GM13976 (cell line): ENCODE measurements at places on chromosomes 6 and 20.

DNA sequence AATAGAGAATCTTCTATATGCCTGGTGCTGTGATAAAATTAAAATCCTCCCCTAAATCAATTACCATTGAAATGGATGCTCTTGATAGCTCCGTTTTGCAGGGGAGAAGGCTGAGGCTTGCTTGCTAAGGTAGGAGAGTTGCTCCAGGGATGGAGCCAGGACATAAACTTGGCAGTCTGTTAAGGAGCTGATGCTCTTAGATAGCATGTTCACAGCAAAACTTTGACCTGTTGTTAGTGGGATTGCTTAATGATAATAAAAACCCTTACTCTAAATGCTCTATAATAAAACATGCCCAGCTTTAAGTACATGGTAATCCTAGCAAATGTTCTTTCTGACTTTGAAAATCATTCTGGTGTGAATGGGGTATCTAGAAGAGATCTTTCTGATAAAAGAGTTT is 228.4 kb upstream of the JAG1 start:
- DNase-seq = no peak

DNA sequence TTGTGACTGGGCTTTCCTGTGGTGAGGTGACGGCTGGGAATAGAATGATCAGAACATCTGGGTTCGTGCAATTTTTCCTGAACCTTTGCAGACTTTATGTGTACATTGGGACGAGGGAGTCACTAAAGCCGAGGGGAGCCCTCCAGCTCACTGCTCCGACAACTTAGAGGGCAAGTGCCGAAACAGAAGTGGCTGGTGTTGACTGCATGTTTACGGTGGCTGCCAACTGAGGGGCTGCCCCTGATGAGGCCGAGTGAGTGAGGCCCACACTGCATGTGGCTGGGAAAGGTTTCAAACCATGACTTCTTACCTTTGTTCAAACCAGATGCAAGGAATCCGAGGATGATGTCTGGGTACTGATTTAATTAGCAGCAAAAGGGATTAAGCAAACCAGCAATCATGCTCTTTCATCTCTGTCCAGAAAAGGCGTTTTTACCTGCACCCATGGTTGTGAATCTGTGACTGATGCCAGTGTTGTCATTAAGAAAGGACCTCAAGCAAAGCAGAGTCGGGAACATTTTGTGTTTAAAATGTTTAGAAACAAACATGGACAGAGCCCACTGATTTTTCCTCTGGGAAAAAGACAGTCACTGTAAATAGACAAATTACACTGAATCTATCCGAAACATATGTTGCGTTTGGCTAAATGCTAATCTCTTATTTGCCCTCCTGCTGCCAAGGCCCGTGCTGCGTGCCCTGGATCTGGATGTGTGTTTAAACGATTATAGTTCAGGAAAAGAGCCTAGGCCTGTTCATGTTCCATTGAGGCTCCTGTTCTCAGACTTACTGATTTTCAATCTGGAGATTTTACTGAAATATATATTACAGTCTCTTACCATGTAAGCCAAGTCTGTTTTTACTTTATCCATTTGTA is 105.1 kb downstream of the UST start:
- no peak for DNase-seq

DNA sequence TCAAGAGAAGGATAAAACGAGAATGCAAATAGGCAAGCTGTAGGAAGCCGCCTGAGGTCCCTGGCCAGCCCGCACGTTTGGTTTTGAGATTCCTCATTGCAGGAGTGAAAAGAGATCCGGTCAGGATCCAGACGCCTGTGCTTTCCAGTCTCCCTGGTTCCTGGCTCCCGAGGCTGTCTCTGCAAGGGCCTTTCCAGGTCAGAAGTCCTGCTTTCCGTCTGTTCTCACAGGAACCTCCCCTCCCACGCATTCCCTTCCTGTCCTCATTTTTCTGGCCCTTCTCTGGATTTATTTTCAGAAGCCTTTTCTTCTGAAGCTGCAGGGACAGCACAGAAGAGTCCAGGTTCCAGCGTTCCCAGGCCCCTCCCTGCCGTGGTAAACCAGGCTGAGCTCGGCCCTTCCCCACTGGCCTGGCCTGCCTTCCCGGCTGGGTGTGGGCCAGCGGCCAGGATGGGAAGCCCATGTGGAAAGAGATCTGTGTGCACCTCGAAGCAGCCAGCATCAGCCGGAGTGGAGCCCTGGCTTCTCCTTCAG is 54.0 kb downstream of the TMEM242 start:
- no peak for DNase-seq

- DNase-seq = no peak
These were observed 34.1 kb downstream of the TNFRSF21 start for GRCh38 chr6:47275640-47276039.

DNA sequence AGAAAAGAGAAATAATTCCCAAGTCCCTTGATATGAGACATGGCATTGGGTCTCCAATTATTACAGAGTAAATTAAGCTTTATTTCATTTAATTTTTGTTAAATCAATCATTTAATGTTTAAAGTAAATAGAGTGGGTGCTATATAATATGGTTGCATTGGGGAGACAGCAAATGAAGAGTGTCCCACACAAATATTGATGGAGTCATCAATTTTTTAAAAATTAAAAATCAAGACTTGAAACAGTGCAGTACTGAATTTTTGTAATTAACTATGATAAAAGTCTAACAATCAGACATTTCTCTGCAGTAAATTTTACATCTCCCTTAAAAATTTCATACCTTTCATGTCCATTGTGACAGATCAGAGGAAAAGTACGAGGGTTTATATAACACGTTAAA is 193.9 kb upstream of the ID4 start:
- DNase-seq = no peak

GRCh38 chr6:150078788-150079187 is 9.9 kb upstream of the ULBP3 start:
- DNase-seq = no peak

- no peak for DNase-seq
These were observed 19.8 kb downstream of the AGPAT4 start for GRCh38 chr6:161254126-161254463.

DNA sequence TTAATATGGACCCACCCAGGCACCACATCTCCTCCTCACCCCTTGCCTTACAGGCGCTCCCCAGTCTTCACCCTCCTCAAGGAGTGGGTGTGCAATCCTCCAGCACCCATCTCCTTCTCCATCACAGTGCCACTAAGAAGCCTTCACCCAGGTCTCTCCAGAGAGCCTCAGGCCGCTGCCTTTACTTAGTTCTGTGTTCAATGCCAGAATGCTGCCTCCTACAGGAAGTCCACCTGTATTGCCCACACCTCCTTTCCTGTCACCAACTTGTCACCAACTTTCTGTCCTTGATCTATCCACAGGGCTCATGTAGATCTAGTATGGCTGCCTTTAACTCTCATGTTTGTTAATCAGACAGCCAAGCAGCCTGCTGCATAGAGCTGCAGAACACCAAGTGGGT is 586 bp upstream of the LST1 start:
- DNase-seq = no peak

- no peak for DNase-seq
These were observed 4.7 kb downstream of the GTSF1L start for GRCh38 chr20:43722153-43722505.

GRCh38 chr6:13302751-13303667 is 25.3 kb downstream of the TBC1D7 start:
- peak; percentile 73 for DNase-seq

- no peak for DNase-seq
These were observed 544 bp upstream of the KHDC1 start for GRCh38 chr6:73263570-73263909.

- DNase-seq = no peak
These were observed 166.4 kb downstream of the TFAP2C start for GRCh38 chr20:56795492-56795891.

- DNase-seq = no peak
These were observed 202.4 kb downstream of the MOXD1 start for GRCh38 chr6:132198896-132199295.

DNA sequence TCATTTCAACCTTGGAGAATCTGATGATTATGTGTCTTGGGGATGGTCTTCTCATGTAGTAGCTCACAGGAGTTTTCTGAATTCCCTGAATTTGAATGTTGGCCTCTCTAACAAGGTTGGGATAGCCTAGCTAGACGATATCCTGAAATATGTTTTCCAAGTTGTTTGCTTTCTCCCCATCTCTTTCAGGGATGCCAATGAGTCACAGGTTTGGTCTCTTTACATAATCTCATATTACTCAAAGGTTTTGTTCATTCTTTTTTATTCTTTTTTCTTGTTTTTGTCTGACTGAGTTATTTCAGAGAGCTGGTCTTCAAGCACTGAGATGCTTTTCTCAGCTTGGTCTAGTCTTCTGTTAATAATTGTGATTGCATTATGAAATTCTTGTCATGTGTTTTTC is 42.7 kb upstream of the COL9A1 start:
- no peak for DNase-seq
